Posterior vena cava (tissue), 2 donors: ENCODE measurements at places on chromosomes 16 and 17. TPM values are rescaled to one million over a fixed set of nuclear protein-coding genes. Genes with fewer than 3 reads are reported as not detected.

The HP gene
- 19.1 TPM for total RNA-seq

The PDE6G gene
- total RNA-seq = not detected

The SCN4A gene
- 0.76 TPM for total RNA-seq

The IRX6 gene
- 0.67 TPM for total RNA-seq

The EVI2B gene
- total RNA-seq = 11.2 TPM

The GPR142 gene
- 0.14 TPM for total RNA-seq

The WFIKKN2 gene
- total RNA-seq = 0.42 TPM

The CTF1 gene
- total RNA-seq = 5.0 TPM

The GAS2L2 gene
- total RNA-seq = not detected

The ITGAD gene
- total RNA-seq = not detected

The PRSS22 gene
- not detected for total RNA-seq

The ALOX15 gene
- not detected for total RNA-seq
